Heart left ventricle (tissue), 16 donors: ENCODE measurements at places on chromosomes 16 and 17. TPM values are rescaled to one million over a fixed set of nuclear protein-coding genes. Genes with fewer than 3 reads are reported as not detected.

- no peak for DNase-seq
Measured at GRCh38 chr16:50496990-50497389, 51.2 kb upstream of the NKD1 start.

DNA sequence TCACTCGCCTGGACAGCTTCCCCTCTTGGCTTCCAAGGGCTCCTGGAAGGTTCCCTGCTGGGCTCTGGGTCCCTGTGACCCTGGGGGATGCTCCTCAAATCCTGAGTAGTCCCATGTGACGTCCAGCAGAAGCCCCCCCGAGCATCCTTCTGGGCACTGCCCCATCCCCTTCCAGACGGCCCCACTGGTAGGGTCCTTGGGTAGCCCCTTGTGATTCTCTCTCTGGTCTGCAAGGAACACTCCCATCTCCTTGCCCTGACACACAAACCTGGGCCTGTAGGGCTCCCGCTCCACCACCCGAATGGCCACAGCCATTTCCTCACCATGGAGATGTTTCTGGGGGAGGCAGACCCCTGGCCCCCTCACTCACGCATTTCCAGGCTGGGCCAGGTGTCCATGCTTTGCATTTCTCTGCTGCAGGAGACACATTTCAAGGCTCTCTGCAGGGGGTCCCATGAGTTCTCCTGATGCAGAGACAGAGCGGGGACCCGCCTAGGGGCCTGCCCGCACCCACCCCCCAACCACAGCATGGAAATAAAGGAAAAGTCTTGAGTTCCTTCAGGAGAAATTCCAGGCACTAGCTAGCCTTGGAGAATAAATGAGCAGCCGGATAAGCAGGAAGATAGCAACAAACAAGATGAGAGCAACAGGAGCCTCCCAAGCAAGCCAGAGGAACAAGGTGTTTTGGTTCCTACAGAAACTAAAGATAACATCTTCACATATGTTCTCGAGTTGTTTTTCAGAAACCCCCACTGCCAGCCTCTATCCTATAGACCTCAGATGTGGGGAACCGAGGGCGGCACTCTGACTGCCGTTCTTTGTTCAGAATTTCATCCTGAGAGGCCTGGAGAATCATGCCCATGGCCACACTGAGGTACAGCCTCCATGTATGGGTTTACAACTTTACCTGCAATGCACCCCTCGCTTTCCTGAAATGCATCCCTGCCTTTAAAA lies 128.8 kb downstream of the MGAT5B start:
- no peak for DNase-seq

DNA sequence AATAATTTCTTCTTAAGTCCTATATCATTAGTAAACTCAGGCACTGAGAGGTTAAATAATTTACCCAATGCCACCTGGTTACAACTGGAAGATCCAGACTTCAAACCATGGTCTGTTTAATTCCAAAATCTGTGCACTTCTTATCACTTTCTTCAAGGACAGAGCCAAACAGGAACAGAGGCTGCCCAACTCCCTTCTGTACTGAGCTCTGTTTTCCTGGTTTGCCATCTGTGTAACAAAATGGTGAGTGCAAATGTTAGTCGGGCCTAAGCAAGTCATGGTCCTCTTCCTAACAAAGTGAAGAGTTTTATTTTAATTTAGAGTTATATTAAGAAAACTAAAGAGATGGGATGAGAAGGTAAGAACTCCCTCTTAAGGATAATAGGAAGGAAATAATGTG lies 80.6 kb upstream of the CCL2 start:
- DNase-seq, result no peak

GRCh38 chr17:50660887-50661345 lies 26.2 kb downstream of the ABCC3 start:
- DNase-seq, result no peak

- DNase-seq, result no peak
Measured at GRCh38 chr17:32227910-32228309, 37.7 kb upstream of the RHBDL3 start.

DNA sequence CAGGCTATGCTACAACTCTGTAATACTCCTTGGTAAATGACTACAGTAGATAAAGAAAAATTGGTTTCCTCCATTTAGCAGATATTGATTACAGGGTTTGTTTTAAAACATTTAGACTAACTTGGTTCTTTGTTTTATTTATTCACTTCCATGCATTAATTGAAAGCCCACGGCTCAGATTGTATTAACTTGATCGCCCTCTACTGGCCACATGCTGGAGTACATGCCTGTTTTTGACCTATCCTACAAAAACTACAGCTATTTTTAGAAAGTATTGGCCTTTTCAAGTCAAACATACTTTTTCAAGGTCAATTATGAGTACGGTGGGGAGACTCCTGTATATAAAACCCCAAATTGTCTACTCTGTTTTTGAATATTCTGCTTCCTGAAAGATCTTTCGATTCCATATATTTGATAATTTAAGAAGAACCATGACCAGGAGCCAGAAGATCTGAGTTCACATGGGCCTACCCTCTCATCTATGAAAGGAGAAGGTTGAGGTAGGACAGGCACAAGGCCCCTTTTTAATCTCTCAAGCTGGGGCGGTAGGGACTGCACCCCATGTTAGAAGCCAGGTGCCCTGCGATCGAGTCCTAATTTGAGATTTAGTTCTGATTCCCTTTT lies 51.8 kb downstream of the CA10 start:
- no peak for DNase-seq

GRCh38 chr16:12609937-12610699 lies 193.6 kb downstream of the CPPED1 start:
- DNase-seq, result no peak

DNA sequence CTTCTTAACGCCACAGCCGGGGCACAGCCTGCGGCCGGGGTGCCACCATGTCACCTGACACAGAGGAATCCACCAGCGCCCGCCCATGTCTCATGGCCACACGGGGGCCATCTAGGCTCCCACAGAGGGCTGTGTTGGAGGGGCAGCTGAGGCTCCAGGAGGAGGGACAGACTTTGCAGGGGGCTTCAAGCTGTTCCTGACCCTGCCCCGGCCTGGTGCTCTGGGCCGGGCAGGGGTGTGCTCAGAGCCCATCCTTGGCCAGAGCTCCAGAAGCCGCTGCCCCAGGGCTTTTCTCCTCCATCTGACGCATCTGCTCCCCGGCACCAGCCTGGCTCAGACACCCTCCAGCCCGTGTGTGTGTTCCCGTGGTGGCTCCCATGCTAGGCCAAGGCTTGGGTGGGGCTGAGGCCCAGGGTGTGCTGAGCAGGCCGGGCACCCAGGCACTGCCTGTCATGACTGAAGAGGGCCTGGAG lies 7.8 kb upstream of the SLC38A10 start:
- DNase-seq, result no peak

DNA sequence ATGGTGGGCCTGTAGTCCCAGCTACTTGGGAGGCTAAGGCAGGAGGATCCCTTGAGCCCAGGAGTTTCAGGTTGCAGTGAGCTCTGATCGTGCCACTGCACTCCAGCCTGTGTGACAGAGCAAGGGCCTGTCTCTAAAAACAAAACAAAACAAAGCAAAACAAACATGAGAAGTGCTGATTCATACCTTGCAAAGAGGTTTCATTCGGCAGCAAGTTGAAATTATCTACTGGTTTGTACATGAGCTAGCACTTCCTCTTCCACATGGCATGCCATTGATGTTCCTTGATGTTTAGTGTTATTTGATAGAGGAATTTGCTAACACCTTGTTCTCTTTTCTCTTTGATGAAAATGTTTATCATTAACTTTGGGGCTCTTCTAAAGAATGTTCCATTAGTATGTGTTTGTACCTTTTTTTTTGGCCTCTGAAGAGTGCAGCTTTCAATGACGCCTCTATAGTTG lies 50.6 kb downstream of the SPECC1 start:
- no peak for DNase-seq

- DNase-seq, result no peak
Measured at GRCh38 chr17:6366221-6366666, 68.7 kb downstream of the AIPL1 start.

DNA sequence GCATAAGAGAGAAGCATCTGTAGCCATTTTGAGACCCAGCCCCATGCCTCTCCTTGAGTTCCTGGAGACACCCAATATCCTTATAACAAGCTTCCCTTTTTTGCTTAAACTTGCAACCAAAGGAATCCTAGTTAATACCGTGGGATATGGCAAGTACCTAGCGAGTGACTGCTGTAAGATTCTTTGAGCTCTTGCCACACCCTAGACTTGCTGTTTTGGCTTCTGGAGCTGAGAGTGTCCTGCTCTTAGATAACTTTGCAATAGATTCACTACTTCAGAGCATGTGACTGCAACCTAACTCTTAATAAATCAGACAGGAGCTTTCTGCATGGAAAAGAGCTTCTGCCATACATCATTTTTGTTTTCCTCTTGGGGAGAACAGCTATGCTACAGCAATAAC lies 58.3 kb downstream of the AKAP1 start:
- DNase-seq, result no peak

GRCh38 chr16:7449808-7450207 lies 117.2 kb downstream of the RBFOX1 start:
- no peak for DNase-seq

GRCh38 chr16:88891083-88891482 lies 24.6 kb upstream of the PABPN1L start:
- no peak for DNase-seq

- DNase-seq, result no peak
Measured at GRCh38 chr16:15749371-15749770, 99.3 kb downstream of the NDE1 start.

- no peak for DNase-seq
Measured at GRCh38 chr17:6456914-6457687, 12.8 kb downstream of the PIMREG start.

DNA sequence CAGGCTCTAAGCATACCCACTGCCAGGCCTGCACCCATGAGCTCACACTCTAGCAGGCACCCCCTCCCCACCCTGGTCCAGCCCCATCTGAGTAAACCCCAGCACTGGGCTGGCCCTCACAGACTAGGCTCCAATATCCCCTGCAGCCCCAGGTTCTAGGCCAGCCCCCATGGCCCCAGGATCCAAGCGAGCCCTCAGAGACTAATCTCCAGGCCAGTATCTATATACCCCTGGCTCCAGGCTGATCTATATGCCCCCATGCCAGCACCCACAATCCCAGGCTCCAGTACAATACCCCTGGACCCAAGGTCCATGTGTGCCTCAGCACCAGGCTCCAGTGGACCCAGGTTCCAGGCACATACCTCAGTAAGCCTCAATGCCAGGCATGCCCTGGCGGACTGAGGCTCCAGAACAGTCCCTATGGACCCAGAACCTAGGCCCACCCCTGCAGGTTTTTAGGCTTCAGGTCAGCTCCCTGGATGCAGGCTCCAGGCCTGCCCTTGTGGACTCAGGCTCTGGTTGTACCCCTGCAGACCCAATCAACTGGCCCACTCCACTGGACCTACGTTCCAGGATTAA lies 38.5 kb downstream of the POLR3E start:
- no peak for DNase-seq

- no peak for DNase-seq
Measured at GRCh38 chr17:57114085-57114673, 29.1 kb downstream of the AKAP1 start.

DNA sequence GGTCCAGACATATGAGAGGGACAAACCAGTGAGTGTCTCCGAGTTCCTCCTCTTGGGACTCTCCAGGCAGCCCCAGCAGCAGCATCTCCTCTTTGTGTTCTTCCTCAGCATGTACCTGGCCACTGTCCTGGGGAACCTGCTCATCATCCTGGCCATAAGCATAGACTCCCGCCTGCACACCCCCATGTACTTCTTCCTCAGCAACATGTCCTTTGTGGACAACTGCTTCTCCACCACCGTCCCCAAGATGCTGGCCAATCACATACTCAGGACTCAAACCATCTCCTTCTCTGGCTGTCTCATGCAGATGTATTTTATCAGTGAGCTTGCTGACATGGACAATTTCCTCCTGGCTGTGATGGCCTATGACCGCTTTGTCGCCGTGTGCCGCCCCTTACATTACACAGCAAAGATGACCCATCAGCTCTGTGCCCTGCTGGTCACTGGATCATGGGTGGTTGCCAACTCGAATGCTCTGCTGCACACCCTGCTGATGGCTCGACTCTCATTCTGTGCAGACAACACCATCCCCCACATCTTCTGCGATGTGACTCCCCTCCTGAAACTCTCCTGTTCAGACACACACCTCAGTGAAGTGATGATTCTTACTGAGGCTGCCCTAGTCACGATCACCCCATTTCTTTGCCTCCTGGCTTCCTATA lies 19.2 kb downstream of the ZNF200 start:
- DNase-seq, result no peak

DNA sequence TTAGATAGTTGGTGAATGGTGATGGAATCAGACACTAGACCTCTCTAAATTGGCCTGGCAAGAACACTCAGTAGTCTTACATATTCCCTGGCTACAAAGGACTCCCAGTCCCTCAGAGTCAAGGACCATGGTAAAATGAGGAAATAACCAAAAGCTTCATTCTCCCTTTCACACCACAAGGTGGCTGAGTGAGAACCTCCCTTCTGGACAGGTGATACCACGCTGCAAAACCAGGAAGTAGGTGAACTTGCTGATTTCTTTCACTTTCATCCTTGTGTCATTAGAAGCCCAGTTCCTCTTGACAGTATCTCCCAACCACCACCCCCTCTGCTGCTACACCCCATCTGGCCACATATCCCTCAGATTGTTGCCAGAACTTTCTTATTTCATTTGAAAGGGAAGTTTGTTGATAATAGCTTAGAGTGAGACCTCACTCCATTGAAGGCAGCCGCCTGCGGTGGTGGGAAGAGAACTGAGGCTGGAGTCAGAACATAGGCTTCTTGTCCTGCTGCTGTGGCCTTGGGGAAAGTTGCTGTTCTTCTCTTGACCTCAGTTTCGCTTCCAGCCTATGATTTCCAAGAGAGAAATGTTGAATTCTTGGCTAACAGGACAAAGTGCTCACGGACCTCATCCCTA lies 290.6 kb upstream of the CCL2 start:
- DNase-seq, result no peak

DNA sequence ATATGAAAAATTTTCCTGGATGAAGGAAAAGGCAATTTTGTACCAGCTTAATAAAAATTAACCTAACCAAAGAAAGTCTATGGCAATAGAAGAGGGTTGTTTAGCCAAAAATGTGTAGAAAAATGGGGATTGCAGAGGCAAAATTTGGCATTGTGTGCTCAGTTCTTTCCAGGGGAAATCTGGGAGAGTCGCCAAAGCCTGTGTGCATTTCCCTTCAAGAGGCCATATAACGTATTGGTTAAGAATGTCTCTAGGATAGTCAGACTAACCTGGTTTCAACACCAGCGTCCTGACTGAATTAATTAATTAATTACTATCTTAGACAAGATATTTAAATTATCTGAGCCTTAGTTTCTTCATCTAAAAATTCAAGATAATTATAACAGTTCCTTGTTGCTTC lies 44.8 kb upstream of the HLF start:
- no peak for DNase-seq

Gene TCF25
- total RNA-seq, result 101 TPM

Gene PCGF2
- total RNA-seq, result 21.9 TPM

Gene HSD17B2
- total RNA-seq, result not detected

Gene FOXL1
- 1.1 TPM for total RNA-seq

Gene GLP2R
- total RNA-seq, result not detected

Gene PIPOX
- 5.2 TPM for total RNA-seq

Gene GNGT2
- 1.0 TPM for total RNA-seq

Gene OR3A3
- not detected for total RNA-seq

Gene PRKAR1A
- total RNA-seq, result 947 TPM
